HepG2 (cell line): ENCODE measurements at places on chromosomes 16 and 17.

- no peak for DNase-seq
These were observed 3.8 kb upstream of the TMEM100 start for GRCh38 chr17:55726440-55726839.

DNA sequence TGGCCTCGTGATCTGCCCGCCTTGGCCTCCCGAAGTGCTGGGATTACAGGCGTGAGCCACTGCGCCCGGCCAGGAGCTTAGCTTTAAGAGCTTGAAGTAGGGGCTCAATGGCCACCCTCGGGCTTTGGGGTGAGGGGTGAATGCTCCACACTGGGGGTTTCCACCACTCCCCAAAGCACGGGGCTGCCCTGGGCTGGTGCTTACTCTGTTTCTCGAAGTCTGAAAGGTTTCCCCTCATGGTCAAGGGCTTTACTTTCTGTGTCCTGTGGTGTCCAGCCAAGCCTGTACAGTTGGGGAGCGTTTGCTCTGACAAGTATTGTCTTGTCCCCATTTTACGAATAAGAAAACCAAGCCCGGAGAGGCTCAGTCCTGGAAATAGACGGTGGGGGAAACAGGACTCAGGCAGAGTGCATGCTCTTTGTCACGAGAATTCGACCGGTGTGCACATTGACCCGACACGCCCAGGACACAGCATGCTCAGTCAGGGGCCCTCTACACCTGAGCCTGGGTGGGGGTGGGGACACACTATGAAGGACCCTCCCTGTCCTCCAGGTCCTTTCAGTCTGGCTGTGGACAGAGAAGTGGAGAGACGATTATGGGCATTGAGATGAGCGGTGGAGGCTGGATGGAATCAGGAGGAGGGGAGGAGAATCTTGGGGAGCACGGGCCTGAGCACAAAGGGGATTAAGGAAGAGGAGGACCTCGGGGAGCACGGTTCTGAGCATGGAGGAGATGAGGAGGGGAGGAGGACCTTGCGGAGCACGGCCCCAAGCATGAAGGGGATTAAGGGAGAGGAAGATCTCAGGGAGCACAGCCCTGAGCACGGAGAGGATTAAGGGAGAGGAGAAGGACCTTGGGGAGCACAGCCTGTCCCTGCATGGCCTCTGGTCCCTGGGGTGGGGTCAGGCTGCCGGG, 7.5 kb downstream of the CD7 start:
- peak; percentile 72 for DNase-seq

- no peak for DNase-seq
These were observed 32.3 kb downstream of the CLEC16A start for GRCh38 chr16:10976634-10977033.

DNA sequence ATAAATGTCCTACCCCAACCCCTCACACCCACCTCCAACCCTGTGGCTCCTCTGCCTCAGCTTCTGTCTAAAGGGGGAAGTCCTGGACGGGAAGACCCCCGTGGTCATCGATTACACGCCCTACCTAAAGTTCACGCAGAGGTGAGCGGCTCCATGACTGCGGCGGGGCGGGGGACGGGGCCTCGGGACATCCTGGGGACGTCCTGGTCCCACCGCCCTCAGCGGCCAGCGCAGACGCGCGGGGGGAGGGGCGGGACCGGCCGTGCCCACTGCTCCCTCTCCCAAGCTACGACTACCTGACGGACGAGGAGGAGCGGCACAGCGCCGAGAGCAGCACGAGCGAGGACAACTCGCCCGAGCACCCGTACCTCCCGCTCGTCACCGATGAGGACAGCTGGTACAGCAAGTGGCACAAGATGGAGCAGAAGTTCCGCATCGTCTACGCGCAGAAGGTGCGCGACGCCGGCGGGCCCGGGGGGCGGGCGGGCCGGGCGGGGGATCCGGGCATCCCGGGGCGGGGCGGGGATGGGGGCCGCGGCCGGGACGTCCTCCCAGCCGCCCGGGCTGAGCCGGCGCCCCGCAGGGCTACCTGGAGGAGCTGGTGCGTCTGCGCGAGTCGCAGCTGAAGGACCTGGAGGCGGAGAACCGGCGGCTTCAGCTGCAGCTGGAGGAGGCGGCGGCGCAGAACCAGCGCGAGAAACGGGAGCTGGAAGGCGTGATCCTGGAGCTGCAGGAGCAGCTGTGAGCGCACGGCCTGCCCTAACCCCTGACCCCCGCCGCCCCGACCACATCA, 6.7 kb downstream of the RUNDC3A start:
- no peak for DNase-seq

DNA sequence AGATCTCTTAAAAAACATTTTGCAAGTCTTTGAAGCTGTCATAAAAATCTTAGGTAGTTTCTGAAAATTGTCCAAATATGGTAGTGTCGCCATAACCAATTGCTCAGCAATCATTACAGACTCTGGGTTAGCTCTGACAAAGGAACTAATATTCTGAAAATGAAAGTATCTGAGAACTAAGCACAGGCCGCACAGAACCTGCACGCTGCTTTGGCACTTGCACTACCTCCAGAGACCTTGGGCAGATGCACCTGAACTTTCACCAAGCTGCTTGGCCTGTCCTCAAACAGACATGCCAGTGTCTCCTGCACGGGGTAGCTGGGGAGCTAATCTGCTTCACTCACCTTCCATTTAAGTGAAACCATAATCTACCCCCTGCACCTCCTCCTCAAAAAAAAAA, 317.0 kb downstream of the MAF start:
- no peak for DNase-seq
